ENCODE measurements at places on chromosomes 13 and 19.

DNA sequence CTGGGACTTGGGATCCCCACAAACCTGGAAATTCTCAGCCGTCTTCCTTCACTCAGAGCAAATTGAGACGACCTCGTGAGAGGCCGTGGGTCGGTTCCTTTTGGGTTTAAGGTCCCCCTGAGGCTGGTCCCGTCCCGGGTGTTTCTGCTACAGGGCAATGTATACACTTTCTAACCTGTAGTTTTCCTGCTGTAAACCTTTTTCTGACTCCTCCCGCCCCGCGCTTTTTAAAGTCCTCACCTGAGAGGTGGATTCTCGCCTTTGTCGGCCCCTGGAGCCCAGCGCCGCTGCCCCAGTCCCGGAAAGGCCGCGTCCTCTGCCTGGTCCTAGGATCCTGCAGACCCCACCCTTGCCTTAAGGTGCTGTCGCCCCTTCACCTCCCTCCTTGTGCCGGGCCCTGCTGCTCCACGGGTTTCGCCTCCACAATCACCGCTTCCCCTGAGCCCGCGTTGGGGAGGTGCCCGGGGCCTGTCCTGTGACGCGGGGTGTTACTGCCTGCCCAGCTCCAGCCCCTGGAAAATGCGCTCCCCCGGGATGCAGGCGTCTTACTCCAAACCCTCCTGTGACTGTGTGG lies 391 bp downstream of the ZNF761 start:
- peak; percentile 13 for DNase-seq

DNA sequence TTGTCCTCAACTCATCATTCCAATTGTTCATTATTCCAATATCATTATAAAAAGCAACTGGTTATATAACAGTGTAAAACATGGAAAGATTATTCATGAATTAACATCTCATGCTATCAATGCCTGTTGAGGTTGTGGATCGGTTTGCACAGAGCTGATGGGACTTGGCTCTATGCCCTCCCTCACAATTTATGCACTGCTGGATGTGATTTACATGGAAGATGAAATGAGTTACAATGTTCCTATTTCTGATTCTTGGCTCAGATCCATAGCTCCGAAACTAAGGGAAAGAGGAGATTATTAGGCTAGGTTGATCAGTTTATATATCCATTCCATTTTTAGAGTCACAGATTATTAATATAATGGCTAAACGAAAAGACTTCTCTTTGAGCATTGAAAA lies 38.6 kb downstream of the SCEL start:
- no peak for DNase-seq

DNA sequence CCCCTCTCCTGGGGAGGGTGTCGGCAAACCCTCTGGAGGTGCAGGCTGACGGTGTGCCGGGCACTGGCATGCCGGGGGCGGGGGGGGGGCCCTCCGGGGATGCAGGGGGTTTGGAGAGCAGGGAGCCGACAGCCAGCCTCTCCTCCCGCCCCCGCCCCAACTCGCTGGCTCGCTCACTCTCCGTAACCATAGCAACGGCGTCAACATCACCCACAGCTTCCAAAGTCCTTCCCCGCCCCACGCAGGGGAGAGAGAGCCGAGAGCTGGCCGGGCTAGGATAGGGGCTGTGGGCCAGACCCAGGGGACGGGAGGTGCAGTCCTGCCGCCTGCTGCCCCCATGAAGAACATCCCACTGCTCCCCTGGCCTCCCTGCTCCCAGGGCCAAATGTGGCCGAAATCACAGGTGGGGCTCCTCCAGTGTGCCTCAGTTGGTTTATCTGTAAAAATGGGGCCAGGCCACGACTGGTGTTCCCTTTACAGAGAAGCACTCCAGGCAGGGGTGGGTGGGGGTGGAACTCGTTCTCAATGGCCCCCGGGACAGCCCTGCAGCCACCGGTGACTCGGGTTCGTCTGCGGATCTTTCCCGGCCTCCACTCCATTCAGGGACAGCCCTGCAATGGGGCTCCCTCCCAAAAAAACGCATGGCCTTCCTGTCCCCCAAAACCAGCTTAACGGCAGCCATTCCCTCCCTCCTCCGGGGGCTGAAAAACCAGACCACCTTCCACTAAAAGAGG lies 3.2 kb downstream of the KLF16 start:
- peak; percentile 81 for DNase-seq

GRCh38 chr19:29843180-29844051 lies 31.6 kb downstream of the CCNE1 start:
- DNase-seq, result no peak

DNA sequence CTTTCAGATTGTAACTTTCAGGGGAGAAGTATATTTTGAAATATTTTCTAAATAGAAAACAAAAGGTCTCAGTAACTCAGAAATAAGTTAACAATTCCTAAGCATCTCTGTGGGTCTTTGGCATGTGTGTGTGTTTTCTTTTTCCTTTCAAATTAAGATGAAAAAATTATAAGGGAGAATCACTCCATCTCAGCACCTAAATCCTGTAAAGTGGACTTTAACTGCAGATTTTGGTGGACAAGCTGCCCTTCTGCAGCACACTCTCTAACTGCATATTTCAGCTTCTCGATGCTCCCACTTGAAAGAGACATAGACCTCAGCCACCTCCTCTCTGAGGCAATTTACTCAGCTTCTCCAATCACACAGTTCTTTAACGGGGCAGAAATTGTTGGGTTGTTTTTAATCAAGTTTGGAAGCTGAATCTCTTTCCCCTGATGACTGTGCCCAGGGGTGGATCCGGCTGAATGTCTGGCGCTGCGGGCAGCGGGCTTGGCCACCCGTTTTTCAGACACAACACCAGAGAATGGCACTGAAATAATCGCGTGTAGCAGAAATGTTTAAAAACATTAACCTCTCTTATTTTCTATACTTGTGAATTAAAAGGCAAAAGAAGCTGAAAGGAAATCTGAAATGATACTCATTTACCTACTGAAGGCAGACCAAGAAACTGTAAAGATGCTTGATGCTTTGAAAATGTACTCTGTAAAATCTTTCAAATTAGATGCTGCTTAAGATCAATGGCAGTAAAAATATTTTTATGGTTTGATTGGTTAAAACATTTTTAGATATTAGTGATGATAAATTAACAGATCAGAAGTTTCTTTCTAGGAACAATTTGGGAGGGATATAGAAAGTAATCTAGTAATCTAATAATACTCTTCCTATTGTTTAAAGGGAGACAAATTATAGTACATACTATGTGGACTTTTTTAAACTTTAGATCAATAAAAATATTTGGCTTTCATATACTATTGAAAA lies 12.4 kb downstream of the ZIC2 start:
- no peak for DNase-seq

- DNase-seq, result no peak
Measured at GRCh38 chr19:54882758-54883157, 8.7 kb downstream of the FCAR start.

GRCh38 chr19:52191389-52191788 lies 1.5 kb downstream of the PPP2R1A start:
- no peak for DNase-seq
